Stimulated activated CD4-positive, alpha-beta T cell treated with anti-CD3 and anti-CD28 coated beads, Interleukin-4, amount 100 ng/mL, for 1 hour (primary cell): ENCODE measurements at places on chromosomes 11 and 22.

DNA sequence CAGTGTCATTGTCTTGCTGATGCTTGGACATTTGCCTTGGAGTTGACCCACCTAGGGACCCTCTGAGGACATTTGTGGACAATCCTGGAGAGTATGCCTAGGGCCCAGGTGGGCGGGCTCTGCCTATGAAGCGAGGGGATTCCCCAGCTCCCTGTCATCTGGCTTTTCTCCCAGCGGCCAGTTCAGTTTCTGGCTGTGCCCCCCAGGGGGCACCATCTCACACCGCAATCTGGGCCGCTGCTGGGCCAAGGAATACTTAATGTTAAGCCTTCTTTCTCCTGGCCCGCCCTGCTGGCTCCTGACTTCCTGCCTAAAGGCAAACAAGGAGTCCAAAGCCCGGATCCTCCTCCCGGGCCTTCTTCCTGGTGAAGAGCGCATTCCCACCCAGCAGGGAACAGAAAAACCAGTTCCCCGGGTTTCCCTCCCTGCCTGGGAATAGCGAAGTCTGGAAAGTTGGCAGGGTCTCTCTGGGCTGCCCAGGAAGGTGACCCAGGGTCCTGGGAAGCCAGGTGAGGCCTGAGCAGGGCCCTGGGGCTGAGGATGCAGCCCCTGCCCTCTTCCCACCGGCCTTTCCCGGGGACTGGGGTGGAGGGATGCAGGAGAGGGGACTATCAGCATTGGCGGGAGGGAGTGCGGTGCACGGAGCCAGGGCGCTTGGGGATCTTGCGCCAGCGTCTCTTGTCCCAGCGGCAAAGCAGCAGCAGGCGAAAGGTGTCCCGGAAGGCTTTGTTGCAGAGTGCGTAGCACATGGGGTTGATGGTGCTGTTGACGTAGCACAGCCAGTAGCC, 11.9 kb downstream of the CHRM1 start:
- DNase-seq = no peak

DNA sequence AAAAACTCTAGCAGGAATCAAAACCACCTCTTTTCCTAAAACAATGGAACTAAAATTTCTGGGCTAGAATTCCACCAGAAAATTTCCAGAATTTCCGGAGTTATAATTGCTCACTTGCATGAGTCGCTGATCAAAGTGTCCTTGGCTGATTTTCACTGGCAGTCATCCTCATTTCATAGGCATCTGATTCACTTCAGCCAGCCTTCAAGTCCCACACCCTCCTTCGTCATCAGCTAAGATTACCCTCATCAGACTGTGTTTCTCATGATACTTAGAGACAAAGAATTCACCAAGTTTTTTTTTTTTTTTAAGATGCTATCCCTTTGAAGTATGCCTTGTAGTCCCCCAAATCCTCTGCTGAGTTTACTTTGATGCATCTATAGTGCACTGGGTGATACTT, 71.5 kb upstream of the RAB38 start:
- DNase-seq = no peak

- no peak for DNase-seq
These were observed 3.4 kb downstream of the SCGB1D4 start for GRCh38 chr11:62295504-62295903.

DNA sequence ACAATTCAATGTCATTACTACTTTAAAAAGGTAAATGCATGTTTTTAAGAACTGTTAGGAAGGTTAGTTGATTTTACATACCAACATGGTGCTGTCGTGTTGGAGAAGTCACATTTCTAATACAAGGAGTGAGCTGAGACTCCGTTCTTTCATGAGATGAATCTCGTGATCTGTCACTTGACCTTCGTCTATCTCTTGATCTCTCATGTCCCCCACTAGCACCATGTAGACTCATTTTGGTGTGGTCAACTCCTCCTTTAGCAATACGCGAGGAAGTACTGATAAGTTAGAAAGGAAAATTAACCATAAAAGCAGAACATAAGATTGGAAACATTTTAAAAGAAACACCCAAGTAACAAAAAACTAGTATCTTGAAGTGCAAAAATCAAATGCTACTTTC, 41.5 kb downstream of the BTBD10 start:
- no peak for DNase-seq
